ENCODE measurements at places on chromosomes 7 and 10.

- DNase-seq, result no peak
Observed at GRCh38 chr7:95427914-95428516, 6.8 kb downstream of the PON2 start.

- DNase-seq, result no peak
Observed at GRCh38 chr7:155109121-155109520, 39.0 kb downstream of the HTR5A start.

DNA sequence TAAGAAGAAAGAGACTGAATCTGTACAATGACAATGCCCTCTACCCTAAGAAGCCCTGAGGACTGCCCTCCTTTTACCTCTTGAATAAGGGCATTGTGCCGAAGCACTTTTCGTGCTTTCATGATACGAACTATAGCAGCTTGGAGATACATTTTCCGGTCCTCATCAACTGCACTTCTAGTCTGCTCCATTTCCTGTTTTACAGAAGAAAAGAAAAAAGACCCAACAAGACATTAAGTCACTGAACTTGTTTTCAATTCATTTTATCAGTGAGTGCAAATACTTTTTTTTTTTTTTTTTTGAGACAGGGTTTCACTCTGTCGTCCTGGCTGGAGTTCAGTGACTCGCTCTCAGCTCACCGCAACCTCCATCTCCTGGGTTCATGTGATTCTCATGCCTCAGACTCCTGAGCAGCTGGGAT is 78.4 kb downstream of the CUL2 start:
- peak; percentile 17 for DNase-seq

- peak; percentile 23 for DNase-seq
Observed at GRCh38 chr7:27921081-27921836, 181.3 kb downstream of the TAX1BP1 start.

DNA sequence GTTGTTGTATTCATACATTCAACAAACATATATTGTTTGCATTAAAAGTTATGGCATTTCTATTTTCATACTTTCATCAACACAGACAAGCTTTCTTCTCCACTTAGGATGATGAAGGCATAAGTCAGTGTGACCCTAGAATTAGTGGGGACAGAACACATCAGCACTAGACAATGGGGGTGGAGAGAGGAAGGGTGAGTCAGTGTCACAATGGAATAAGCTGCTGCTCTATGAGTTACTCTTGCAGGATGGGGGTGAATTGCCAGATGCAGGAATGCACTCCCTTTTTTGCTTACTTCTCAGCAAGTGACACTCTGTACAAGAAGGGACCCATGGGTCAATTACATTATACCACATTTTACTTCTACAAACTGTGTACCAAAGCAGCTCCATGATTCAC is 74.0 kb downstream of the DGKI start:
- DNase-seq, result no peak

DNA sequence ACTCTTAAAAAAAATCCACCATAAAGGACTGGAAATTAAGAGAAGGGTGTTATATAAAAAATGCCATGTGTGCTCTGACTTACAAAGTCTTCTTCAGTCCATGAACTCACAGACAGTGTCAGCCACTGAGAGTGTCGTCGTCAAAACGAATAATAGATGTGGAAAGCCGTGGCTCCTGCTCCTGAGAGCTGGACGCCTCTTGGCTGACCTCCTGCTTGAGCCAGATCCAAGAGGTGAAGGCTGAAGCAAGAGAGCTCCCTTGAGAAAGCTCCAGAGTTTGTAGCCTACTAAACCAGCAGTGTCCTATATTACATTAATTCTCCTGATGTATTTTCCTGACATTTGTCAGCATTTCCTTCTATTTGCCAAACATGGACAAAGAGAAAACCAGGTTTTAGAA is 234.3 kb upstream of the C7orf33 start:
- no peak for DNase-seq

DNA sequence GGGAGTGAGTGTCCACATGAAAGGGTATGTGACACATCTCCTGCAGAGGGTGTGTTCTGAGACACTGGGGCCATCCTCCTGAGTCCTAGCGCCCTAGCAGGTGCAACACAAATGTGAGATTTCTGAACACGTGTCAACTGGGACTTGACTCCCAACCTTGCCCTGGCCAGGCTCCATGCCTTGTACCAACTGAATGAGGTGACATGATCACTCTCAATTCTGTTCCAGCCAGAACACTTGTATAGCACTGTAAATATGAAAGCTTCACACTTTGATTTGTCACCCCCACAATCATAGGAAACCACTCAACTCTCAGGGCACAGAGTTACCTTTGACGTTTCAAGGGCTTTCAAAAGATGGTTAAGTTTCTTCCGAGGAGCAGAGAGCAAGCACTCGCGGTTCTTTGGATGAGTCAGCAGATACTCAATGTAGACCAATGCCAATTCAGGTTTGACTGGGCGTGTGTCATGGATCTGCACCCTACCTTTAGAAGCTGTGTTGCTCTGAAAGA is 48.6 kb downstream of the NCAPG2 start:
- DNase-seq, result peak; percentile 45

DNA sequence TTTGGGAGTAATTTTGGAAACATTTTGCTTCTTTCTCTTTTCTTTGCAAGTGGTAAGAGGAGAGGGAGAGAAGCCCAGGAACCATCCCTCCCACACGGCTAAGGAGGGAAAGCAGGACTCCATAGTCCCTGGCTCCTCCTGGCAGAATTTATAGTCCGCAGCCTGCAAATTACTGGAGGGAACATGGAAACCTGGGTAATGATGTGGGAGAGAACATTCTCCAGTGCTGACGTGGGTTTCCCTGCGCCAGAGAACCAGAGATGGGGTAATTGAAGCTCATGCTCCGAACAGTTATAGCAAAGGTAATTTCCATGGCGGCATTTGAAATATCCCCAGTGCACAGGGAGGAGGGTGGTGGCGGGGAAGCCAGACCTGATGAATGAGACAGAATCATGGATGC is 320.4 kb downstream of the RPS24 start:
- no peak for DNase-seq

- no peak for DNase-seq
Observed at GRCh38 chr7:119737390-119737789, 535.6 kb upstream of the KCND2 start.

GRCh38 chr7:39623732-39624441 is 515 bp downstream of the RALA start:
- no peak for DNase-seq

GRCh38 chr10:4219901-4220300 is 434.9 kb upstream of the KLF6 start:
- DNase-seq, result no peak

DNA sequence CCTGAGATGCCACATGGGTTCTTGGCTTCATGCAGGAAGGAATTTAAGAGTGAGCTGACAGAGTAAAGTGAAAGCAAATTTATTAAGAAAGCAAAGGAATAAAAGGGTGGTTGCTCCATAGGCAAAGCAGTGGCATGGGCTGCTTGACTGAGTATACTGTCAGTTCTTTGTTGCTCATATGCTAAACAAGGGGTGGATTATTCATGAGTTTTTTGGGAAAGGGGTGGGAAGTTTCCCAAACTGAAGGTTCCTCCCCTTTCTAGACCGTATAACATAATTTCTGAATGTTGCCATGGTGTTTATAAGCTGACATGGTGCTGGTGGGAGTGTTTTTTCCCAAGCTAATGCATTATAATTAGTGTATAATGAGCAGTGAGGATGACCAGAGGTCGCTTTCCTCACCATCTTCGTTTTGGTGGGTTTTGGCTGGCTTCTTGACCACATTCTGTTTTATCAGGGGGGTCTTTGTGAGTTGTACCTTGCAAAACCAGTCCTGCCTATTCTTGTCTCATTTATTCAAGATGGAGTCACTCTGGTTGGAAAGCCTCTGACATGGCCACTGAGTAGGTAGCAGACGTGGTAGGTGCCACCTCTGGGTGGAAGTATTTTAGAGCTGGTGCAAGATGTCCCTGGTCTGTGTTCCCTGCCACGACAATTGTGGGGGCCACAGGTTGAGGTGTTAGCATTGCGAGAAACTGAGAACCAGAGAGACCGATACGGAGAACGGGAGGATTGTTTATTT is 107.5 kb upstream of the SDK1 start:
- DNase-seq, result no peak

GRCh38 chr10:72385724-72386123 is 31.0 kb upstream of the DNAJB12 start:
- DNase-seq, result no peak

DNA sequence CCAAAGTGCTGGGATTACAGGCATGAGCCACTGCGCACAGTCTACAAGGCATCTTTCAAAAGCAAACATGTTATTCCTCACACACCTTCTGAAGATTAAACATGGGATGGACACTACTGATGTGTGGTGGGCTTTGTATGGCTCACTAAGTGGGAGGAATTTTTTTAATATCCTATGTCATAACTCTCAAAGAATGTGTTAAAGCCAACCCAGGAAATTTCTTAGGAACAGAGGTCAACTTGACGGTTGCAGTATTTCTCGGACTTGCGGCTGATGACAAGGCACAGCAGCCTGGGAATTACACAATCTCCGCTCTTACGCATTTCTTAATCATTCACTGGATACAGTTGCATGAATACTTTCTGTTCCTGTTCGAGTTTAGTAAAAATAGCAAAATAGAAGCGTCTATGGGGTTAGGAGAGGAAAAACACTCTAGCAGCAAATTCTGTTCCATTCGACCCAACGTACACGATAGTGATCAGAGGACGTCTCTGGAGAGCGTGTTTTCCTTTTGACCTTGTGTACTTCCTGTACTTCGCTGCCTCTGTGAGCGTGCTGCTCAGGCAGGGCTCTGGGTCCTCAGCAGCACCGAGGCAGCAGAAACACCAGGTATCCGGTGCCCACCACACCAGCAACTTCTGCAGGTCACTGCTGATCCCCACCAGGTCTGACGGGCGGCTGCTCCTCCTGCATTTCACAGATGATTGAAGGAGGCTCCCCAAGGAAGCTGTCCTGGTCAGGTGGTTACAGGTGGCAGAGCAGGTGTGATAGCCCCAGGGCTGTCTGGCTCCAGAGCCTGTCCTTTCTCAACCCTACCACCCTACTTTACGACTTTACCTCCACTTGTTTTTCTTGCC is 26.4 kb upstream of the SRGN start:
- peak; percentile 38 for DNase-seq

DNA sequence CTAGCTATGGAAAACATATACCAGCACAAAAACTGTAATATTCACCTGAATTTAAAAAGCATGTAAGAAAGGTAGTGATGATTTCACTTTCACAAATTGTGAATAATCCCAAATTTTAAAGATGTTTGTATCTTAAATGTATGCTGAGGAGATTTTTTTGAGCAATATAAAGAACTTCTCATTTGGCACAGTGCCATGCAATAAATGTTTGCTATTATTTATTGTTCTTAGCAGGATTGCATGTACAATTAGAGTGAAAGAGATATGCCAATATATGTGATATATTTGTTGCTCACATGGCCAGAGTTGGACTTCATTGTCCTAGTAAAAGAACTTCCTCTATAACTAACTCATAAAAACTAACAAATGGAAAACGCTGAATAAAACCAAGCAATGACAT is 895.1 kb upstream of the KCND2 start:
- DNase-seq, result no peak

All from CD4-positive, alpha-beta T cell treated with Interleukin-4 for 4 hours (primary cell).